Tibial artery (tissue), 4 donors: ENCODE measurements at places on chromosomes 5 and 9.

DNA sequence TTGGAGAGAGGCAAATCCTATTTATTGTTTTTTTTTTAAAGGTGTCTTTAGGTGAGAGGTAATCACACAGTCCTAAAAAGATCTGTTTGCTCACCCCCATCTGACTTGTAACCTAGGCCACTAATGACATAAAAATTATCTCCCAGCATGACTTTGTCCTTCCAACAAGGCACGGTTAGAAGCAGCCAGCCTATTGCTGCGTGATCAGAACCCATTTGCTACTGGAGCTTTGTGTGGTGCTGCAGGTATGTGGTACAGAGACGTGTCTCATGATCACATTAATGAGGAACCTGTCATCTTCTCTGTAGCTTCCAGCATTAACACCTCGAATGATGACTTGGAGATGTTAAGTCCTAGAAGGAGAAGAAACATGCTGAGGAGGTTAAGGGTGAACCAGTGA, 555.8 kb upstream of the TLE4 start:
- no peaks in the 10 kb centered on the region for H3K4me1 ChIP-seq
- H3K36me3 ChIP-seq, result no peaks in the 10 kb centered on the region
- no peak overlapping the region for H3K27ac ChIP-seq

DNA sequence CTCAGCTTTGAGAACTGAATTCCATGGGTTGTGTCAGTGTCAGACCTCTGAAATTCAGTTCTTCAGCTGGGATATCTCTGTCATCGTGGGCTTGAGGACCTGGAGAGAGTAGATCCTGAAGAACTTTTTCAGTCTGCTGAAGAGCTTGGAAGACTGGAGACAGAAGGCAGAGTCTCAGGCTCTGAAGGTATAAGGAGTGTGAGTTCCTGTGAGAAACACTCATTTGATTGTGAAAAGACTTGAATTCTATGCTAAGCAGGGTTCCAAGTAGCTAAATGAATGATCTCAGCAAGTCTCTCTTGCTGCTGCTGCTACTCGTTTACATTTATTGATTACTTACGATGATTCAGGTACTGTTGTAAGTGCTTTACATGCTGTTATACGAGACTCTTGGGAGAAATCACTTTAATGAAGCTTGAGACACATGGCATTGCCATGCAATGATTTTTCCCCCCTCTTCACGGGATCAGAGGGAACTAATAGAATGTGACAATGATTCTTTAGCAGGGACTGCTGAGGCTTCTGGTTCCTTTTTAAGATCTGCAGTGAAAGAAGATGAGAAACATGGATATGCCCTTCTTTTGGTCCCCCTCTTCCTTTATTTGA, 63.8 kb downstream of the PTTG1 start:
- H3K4me3 ChIP-seq, result no peak overlapping the region
- no peak for DNase-seq
- H3K27ac ChIP-seq, result no peak overlapping the region
- no peaks in the 10 kb centered on the region for H3K4me1 ChIP-seq

- no peaks in the 10 kb centered on the region for H3K36me3 ChIP-seq
- no peak for DNase-seq
- H3K27me3 ChIP-seq, result no peaks in the 10 kb centered on the region
- H3K27ac ChIP-seq, result no peak overlapping the region
Observed at GRCh38 chr5:124206540-124206939, 539.9 kb downstream of the ZNF608 start.

- no peak for DNase-seq
- H3K4me3 ChIP-seq, result no peak overlapping the region
- H3K4me1 ChIP-seq, result no peaks in the 10 kb centered on the region
- H3K27me3 ChIP-seq, result no peaks in the 10 kb centered on the region
Observed at GRCh38 chr5:71910741-71911140, 191.7 kb downstream of the CARTPT start.

GRCh38 chr9:90836411-90837080, 34.9 kb downstream of the SYK start:
- no peaks in the 10 kb centered on the region for H3K36me3 ChIP-seq
- no peaks in the 10 kb centered on the region for H3K4me1 ChIP-seq
- no peaks in the 10 kb centered on the region for H3K27me3 ChIP-seq
- H3K27ac ChIP-seq, result no peak overlapping the region
- H3K4me3 ChIP-seq, result no peak overlapping the region

DNA sequence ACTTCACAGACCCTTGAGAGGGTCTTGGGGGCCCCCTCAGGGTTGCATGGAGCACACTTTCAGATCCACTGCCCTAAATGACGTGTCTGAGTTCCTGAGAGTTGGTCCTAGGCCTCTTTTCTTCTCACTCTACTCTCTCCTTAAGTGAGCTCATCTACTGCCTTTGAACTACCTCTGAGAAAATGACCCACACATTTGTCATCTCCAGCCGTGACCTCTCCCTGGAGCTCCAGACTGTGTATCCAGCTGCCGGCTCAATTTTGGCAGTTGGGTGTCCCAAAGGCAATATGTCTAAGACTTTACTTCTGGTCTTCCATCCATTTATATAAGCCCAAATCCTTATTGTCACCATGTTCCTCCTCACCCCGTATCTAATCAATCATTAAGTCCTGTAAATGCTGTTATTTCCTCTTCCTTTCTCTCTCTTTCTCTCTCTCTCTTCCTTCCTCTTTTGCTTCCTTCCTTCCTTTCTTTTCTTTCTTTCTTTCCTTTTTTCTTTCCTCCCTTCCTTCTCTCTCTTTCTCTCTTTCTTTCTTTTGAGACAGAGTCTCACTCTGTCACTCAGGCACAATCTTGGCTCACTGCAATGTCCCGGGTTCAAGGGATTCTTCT, 51.2 kb upstream of the HSPA9 start:
- no peaks in the 10 kb centered on the region for H3K36me3 ChIP-seq
- H3K4me3 ChIP-seq, result no peak overlapping the region
- H3K27me3 ChIP-seq, result no peaks in the 10 kb centered on the region
- DNase-seq, result no peak
- no peaks in the 10 kb centered on the region for H3K4me1 ChIP-seq

GRCh38 chr5:84260939-84261338, 123.7 kb downstream of the EDIL3 start:
- no peak for DNase-seq
- no peak overlapping the region for H3K27ac ChIP-seq
- no peaks in the 10 kb centered on the region for H3K27me3 ChIP-seq
- no peaks in the 10 kb centered on the region for H3K36me3 ChIP-seq

DNA sequence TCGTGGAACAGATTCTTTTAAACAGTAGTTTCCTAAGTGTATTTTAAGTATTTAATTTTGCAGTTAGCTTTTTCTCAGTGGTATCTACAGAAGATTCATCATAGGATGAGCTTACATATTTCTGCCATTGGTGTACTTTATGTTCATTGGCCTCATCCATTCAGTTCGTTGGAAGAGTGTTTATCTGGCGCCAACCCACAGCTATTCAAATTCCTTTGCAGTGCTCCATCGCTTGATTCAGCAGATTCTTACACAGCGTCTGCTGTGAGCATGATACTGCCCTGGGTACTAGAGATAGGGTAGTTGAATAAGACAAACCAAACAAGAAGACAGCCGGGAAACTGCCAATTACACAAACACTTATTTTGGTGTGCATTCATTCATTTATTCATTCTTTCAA, 55.1 kb downstream of the NUP214 start:
- no peak for DNase-seq
- peaks cover 53% of the 10 kb centered on the region for H3K36me3 ChIP-seq
- no peaks in the 10 kb centered on the region for H3K4me1 ChIP-seq

- H3K27me3 ChIP-seq, result no peaks in the 10 kb centered on the region
- no peaks in the 10 kb centered on the region for H3K4me1 ChIP-seq
- H3K36me3 ChIP-seq, result no peaks in the 10 kb centered on the region
- no peak for DNase-seq
Observed at GRCh38 chr9:23747088-23748075, 78.7 kb downstream of the ELAVL2 start.

GRCh38 chr5:166722939-166723338, 1568.5 kb upstream of the WWC1 start:
- H3K4me3 ChIP-seq, result no peak overlapping the region
- no peaks in the 10 kb centered on the region for H3K36me3 ChIP-seq
- H3K27ac ChIP-seq, result no peak overlapping the region
